ENCODE measurements at places on chromosomes 4 and X.

DNA sequence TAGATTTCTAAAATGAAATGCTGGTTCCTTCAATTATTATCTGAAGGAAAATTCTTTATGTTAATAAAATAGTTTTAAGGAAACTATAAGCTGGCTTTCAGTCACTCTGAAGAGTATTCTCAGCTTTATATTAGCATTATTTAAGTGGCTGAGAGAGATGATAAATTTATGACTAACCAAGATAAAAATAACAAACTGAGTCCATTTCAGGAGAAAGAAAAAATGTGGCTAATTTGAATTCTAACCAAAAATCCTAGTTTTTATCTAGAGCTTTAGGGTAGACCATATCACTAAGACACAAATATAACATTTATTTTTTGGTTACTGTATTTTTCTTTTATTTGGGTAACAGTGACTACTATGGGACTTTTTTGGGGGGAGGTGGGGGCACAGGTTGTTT is 59.4 kb upstream of the NAP1L5 start:
- no peak for DNase-seq

- no peak for DNase-seq
These were observed 19.1 kb upstream of the MAD2L1 start for GRCh38 chr4:120085705-120086104.

DNA sequence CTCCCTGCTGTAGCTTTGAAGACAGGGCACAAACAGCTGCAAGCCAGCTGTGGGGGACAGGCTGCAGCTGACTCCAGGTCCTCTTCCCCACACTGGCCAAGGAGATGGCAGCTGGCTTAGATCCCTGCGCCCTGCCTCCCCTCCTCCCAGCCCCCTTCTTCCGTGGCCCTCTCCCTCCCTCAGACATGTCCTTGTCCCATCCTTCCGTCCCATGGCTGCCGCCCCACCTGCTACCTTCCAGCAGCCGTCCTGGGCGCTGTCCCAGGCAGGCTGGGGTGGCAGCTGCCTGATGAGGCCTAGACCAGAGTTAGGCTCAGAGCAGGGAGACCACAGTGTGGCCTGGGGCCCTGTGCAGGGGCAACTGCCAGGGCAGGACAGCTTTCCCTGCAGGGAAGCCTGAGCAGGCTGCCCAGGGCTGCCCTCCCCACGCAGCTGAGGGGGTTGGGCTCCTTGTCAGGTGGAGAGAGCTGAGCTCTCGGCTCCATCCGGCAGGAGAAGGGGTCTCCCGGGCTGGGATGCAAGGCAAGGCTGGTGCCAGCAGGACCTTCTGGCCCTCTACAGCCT is 3.3 kb upstream of the BGN start:
- DNase-seq, result no peak

GRCh38 chr4:103422467-103423219 is 224.5 kb upstream of the CENPE start:
- no peak for DNase-seq

- no peak for DNase-seq
These were observed 243.3 kb downstream of the FSTL5 start for GRCh38 chr4:161920304-161921052.

DNA sequence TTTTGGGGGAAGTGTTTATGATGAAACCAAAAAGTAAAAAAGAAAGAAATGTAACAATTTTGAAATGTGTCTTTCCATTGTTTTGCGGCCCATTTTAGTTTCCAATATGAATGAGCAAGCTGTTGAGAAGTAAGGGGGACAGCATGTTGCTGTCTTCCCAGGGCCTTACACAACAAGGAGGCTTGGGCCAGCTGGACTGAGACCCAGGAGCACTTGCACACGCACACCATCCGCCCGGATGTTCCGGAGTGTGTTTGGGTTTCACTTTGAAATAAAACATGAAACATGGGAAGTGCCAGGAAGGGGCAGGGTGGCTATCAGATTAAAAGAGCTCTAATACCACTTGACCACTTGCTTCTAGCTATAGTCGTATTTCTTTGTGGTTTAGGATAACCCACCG is 144.4 kb downstream of the NHS start:
- DNase-seq, result no peak

DNA sequence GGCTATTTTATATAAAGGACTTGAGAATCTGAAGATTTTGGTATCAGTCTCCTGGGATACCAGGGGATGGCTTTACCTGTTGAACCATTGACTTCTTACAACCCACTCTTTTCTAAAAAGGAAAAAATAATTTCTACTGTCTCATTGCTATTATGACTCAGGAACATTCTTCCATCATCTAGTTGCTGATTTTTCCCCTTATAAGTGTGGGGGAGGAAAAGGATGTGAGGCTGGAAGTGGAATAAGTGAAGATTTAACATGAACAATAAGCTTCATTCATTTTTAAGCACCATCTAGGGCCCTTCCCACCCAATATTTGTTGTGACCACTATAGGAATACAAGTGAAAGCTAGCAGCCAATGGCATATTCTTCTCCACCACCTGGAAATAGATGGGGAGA is 10.6 kb upstream of the MND1 start:
- DNase-seq, result no peak

DNA sequence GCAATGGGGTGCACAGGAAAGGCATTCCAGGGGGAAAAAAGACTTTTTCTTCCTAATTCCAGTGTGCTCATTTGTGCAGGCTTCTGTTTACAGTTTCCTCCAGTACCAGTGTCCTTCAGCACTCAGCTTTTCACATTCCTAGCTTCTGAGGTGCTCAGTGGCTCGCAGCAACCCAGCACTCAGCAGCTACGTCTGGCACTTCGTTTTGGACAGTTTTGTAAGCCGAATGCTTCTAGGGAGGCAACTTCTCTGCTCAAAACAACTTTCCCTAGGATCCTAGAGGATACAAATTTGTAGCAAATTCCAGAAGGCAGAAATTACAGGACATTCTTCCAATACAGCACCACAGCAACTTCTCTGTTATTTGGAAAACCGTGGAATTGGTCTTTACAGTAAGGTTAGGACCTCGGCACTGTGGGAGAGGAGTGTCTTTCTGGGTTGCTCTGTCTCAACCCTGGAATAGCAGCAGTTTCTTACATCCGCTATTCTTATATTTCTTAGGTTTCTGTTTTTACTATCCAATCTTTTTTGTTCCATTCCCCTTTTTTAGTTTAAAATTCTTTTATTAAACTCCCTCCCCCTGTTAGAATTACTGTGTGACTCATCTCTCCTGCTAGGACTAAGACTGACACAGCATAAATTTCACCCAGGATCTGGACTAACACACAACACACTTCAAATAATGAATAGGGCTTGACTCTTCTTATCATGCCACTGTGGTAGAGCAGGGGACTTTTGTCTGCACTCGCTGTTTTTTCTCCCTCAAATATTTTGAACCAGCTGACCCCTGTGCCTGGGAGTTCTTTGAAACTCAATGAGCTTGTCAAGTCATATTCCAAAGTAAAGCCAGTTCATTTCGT is 1314.7 kb downstream of the FSTL5 start:
- no peak for DNase-seq

GRCh38 chr4:92021788-92022187 is 282.0 kb upstream of the GRID2 start:
- no peak for DNase-seq

DNA sequence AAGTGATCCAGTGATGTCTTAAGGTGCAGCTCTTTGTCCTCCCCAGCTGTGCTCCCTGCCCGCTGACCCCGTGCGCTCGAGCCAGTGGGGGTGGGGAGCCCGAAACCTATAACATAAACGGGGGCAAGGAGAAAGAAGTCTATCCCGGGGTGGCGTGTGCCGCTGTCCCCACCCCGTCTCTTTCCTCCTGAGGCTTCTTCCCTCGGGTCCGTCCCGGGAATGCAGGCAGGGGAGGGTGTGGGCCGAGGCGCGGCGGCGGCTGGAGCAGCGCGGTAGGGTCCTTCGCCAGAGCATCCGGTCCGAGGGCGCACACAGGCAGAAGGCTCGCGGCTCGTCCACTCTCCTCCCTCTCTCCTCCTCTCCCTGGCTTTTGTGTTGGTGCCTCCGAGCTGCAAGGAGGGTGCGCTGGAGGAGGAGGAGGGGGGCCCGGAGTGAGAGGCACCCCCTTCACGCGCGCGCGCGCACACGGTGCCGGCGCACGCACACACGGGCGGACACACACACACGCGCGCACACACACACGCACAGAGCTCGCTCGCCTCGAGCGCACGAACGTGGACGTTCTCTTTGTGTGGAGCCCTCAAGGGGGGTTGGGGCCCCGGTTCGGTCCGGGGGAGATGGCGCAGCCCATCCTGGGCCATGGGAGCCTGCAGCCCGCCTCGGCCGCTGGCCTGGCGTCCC is at the start of gene RAB33A:
TSS of gene RAB33A (plus strand) at position 517 of the 681 bp plus-strand sequence. CDS start at position 618, 101 bp downstream.
- DNase-seq, result peak; percentile 56

- DNase-seq, result no peak
These were observed 293.2 kb upstream of the SLC7A11 start for GRCh38 chr4:138535316-138535715.

DNA sequence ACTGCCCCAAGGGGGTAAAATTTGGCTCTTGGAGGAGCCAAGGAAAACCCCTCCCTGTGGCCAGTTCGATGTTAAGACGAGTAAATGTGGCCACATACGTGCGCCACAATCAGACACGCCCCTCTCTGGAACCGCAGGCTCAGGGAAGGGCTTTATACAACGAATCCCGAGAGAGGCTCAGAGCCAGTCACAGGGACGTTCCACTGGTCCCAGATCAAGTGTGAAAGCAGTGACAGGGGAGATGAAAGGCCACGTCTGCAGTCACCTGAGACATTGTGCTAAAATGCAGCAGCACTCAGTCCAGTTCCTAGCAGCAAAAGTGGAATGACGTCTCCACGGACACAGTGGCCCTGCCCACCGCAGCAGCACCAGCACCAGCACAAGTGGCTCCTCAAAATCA is 68.0 kb downstream of the ACOX3 start:
- no peak for DNase-seq

- no peak for DNase-seq
These were observed 100.6 kb upstream of the CBR4 start for GRCh38 chr4:169110633-169111032.

- peak; percentile 48 for DNase-seq
These were observed 18.4 kb downstream of the IQSEC2 start for GRCh38 chrX:53262918-53263394.

- no peak for DNase-seq
These were observed 18.7 kb downstream of the RNF4 start for GRCh38 chr4:2487632-2488031.

DNA sequence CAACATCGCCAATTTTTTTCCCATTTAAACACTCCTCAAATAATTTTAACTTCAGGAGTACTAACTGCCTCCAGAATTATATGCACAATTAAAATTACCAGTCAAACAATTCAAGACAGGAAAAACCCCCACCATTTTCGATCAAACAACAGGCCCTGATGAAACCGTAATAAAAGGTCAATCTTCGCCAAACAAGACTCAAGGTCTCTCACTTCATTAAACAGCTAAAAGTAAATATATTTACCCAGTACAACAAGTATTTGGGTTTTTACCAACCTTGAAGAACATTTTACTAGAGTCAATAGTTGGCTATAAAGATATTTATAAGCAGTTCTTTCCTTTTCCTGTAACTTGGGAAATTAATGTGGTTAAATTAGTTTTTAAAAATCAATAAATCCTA is 28.3 kb downstream of the RFC1 start:
- no peak for DNase-seq

GRCh38 chr4:93788712-93789111 is 39.8 kb upstream of the ATOH1 start:
- DNase-seq, result no peak

- DNase-seq, result no peak
These were observed 677.8 kb downstream of the ADGRL3 start for GRCh38 chr4:61877893-61878292.

DNA sequence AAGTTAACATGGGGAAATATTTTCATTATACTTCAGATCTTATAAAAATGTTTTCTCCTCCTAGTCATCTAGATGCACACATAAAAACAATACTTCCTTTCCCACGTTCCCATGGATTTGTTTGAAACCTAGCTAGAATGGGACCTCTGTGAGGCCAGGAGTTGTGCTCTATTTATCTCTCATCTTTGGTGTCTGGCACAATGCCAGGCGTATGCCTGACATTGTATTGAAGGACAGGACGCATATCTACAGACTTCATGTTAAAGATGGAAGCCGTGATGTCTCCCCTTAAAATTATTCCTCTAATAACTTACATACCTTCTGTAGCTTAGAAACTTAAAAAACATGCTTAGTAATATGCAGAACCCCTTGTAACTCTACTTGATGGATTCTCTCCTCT is 394.5 kb upstream of the FAT1 start:
- no peak for DNase-seq

DNA sequence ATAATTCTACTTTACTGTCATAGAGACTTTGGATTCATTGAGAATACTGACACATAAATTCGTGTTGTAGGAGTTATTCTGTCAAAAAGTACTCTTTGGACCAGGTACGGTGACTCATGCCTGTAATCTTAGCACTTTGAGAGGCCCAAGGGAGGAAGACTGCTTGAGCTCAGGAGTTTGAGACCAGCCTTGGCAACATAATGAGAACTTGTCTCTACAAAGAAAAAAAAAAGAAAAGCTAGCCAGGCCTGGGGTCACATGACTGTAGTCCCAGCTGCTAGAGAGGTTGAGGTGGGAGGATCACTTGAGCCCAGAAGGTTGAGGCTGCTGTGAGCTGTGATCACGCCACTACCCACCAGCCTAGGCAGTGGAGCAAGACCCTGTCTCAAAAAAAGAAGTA is 54.9 kb downstream of the WDR19 start:
- DNase-seq, result no peak

DNA sequence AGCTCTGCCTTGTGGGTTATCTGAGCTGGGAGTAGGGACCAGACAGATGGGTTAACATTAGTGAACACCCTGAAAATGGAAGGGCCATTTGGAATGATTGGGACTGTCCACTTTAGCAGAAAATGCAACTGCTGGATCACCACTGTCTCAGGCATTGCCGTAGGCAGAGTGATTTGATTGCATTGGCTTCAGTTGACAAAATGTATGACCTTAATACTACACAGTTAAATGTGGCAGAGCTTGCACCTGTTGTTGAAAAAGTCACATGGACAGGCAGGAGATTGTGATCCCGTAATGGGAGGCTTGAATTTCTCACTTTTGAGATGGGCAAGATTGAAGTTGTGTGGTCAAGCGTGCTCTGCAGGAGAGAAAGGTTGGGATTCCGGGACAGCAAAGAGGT is 166.5 kb upstream of the PUDP start:
- DNase-seq, result no peak

DNA sequence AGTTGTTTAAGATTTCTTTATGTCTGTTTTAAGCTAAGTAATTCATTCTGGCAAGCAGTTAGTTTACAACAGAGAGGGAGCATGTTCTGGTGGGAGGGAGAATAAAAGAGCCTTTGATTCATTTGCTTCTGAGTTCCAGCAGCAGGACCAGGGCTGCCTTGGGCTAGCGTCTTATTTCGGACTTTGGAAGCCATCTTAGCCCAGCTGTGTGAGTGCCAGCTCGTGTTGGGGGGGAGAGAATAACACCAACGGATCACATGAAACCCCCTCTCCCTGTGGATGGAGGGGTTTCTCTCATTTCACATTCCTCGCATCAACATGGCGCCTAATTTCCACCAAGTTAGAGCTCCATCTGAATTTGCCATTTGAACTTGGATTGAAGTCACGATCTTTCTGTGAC is 7.4 kb downstream of the GAB1 start:
- no peak for DNase-seq

DNA sequence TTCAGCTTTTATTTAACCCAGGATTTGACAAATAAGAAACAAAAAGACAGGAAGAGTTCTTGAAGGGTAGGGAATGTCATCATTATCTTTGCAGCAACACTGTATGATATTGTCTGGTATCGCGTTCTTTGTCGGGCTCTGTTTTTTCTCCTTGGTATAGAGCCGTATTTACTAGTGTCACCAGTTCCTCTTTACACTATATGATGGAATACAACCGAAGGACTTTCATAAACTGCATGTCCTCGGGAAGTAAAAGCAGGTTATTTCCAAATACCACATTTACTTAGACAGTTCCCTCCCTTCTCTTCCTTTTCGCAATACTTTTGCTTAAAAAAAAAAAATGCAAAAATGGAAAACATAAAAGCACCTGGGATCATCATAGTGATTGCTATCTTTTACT is 96.6 kb upstream of the IL13RA1 start:
- DNase-seq, result no peak
